ENCODE measurements at places on chromosomes 4 and X.

DNA sequence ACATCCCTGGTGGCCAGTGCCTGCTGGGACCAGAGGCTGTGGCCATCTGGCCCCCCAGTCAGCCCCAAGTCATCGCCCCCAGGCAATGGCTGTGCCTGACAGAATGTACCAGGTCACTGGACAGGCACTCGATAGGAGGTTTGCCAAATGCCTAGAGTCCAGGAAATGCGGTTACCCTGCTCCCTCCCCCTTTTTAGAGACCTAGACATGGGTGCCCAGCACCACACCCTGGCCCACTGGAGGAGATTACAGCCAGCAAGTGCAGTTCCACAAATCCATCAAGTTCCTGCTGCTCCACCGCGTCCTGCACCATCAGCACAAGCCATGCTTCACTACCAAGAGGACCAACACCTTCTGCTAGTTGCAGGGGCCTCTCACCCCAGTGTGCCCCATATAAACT is 16.2 kb upstream of the ZFX start:
- H3K4me1 ChIP-seq: no peaks in the 10 kb centered on the region
- no peaks in the 10 kb centered on the region for H3K36me3 ChIP-seq
- H3K27me3 ChIP-seq: peaks cover 2% of the 10 kb centered on the region
- H3K4me3 ChIP-seq: no peak overlapping the region
- no peak for DNase-seq
- H3K27ac ChIP-seq: no peak overlapping the region

- no peaks in the 10 kb centered on the region for H3K36me3 ChIP-seq
- no peak overlapping the region for H3K4me3 ChIP-seq
- H3K27me3 ChIP-seq: peaks cover 3% of the 10 kb centered on the region
- no peaks in the 10 kb centered on the region for H3K4me1 ChIP-seq
- H3K27ac ChIP-seq: no peak overlapping the region
Observed at GRCh38 chr4:146975036-146975435, 29.4 kb upstream of the TTC29 start.

GRCh38 chrX:153635788-153636668 is 11.0 kb upstream of the DUSP9 start:
- H3K4me1 ChIP-seq: no peaks in the 10 kb centered on the region
- peaks cover 4% of the 10 kb centered on the region for H3K27me3 ChIP-seq
- H3K36me3 ChIP-seq: no peaks in the 10 kb centered on the region
- peak; percentile 65 for DNase-seq

DNA sequence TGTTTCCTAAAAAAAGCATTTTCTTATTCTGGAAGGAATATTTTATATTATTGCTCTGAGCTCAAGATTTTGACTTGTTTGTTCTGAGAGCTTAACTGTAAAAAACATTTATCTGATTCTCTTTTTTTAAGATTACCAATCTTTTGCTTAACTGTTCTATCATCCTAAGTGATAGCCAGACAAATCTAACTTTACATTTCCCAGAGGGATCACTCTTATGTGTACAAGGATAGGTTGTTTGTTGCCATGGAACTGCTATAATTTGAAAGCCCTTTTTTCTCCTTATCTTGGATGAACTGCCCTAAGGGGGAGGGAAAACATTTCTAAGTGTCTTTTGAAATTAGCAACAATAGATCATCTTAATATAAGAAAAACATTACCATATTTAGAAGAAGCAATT is 494.7 kb downstream of the TRAM1L1 start:
- H3K36me3 ChIP-seq: no peaks in the 10 kb centered on the region
- no peak overlapping the region for H3K27ac ChIP-seq
- H3K4me3 ChIP-seq: no peak overlapping the region
- H3K27me3 ChIP-seq: no peaks in the 10 kb centered on the region

GRCh38 chr4:146194212-146194611 is 18.7 kb downstream of the LSM6 start:
- H3K27me3 ChIP-seq: no peaks in the 10 kb centered on the region
- no peak overlapping the region for H3K4me3 ChIP-seq
- peaks cover 21% of the 10 kb centered on the region for H3K36me3 ChIP-seq
- H3K27ac ChIP-seq: no peak overlapping the region

DNA sequence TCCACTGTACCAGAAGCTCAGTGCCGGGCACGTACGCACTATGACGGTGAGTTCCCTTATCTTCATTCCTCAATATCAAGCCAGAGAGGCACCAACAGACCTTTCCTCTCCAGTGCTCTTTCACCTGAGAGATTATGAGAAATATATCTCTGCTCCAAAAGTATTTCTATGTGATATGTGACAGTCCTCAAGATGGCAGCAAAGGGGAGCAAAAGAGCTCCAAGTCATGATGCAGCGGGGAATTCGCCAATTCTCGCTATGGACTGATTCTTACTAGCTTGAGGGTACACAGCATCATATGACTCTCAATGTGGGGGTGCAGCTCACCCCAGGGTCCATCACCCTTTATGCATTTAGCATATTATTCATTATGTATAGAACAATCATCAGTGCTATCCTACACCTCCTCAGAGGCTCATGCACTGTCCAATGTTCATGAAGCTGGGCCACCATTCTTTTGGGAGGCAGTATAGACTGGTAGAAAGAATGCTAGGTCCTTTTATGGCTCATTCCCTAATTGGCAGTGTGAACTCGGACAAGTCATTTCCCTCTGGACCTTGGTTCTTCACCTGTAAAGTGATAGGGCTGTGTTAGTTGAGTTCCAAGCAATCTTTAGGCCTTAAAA is 12.8 kb upstream of the IQSEC2 start:
- no peak for DNase-seq
- peaks cover 2% of the 10 kb centered on the region for H3K27me3 ChIP-seq
- H3K27ac ChIP-seq: no peak overlapping the region

- no peak overlapping the region for H3K27ac ChIP-seq
- no peak for DNase-seq
- peaks cover 13% of the 10 kb centered on the region for H3K27me3 ChIP-seq
- H3K4me3 ChIP-seq: no peak overlapping the region
- no peaks in the 10 kb centered on the region for H3K36me3 ChIP-seq
Observed at GRCh38 chr4:152605641-152606335, 69.9 kb upstream of the FBXW7 start.

- no peaks in the 10 kb centered on the region for H3K36me3 ChIP-seq
- no peaks in the 10 kb centered on the region for H3K27me3 ChIP-seq
- H3K4me1 ChIP-seq: no peaks in the 10 kb centered on the region
- DNase-seq: no peak
- no peak overlapping the region for H3K4me3 ChIP-seq
Observed at GRCh38 chr4:64940698-64941097, 531.4 kb upstream of the TECRL start.

DNA sequence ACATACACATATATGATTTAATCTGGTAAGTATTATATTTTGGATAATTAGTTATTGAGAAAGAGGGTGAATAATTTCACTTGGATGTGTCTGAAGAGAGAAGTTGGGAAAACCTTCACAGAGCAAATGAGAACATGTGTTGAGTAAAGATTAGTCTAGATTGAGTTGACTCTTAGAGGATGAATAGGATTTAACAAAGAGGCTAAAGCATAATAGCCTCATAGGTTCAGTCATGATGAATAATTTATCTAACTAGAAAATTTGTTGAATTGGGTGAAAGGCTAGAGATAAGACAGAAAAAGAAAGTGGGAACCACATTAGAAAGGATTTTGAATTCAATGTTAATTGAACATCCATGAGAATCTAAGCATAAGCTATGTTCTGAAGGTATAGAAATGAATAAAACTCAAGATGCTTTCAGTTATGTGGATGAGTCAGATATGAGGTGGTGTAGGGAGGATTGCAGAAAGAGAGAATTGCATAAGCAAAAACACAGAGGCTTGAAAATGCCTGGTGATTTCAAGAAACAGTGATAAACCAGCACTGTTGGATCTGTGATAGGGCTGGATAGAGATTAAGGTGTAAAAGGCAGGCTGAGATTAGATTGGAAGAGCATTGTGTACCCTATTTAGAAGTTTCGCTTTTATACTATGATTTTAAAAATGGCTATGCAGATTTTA is 207.6 kb upstream of the NR3C2 start:
- DNase-seq: no peak
- no peak overlapping the region for H3K4me3 ChIP-seq
- H3K27ac ChIP-seq: no peak overlapping the region
- no peaks in the 10 kb centered on the region for H3K36me3 ChIP-seq

GRCh38 chrX:23937100-23937499 is 29.3 kb downstream of the CXorf58 start:
- no peaks in the 10 kb centered on the region for H3K27me3 ChIP-seq
- peak; percentile 17 for DNase-seq
- H3K4me3 ChIP-seq: no peak overlapping the region
- H3K4me1 ChIP-seq: peaks cover 4% of the 10 kb centered on the region
- no peak overlapping the region for H3K27ac ChIP-seq

DNA sequence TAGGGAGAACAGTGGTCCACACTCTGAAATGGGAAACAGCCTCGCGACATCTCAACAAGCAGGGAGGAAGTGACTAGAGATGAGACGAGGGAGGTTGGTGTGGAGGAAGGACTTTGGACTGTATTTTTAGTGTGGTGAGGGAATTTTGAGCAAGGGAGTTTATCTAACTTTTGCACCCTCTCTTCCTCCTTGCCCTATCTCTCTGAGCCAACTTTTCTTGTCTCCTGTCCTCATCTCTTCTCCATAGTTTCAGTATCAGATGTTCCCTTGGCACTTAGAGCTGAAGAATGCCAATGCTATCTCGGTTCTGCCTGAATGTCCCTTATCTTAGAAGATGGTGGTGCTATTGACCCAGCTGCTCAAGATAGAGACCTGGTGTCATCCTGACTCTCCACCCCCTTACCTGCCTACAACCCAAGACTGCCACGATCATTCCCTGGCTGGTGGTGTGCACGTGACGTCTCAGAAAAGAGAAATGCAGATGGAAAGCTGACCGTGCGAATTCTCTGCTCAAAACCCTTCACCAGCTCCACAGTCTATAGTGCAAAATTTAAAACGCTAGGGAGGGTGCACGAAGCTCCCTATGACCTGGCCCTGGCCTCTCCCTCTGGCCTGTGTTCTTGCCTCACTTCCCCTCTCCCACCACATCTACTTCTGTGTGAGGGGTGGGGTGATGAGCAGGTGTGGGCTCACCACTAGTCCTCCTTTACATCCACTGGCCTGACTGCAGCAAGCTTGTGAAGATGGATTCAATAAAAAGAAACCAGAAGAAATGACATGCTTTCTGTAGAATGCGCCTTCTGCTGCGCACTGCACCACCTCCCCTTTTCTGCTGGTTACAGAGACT is 20.9 kb downstream of the MPP1 start:
- no peak for DNase-seq
- peak overlapping the region; percentile 71 for H3K4me3 ChIP-seq
- no peaks in the 10 kb centered on the region for H3K27me3 ChIP-seq
- peaks cover 32% of the 10 kb centered on the region for H3K36me3 ChIP-seq
- H3K4me1 ChIP-seq: peaks cover 28% of the 10 kb centered on the region
- H3K27ac ChIP-seq: peak overlapping the region; percentile 59

- DNase-seq: no peak
- H3K4me3 ChIP-seq: peak overlapping the region; percentile 88
- peak overlapping the region; percentile 92 for H3K27ac ChIP-seq
- peaks cover 5% of the 10 kb centered on the region for H3K36me3 ChIP-seq
Observed at GRCh38 chrX:73562458-73562857, 539 bp upstream of the CHIC1 start.

GRCh38 chrX:39614680-39614998 is 483.1 kb downstream of the BCOR start:
- peaks cover 26% of the 10 kb centered on the region for H3K4me1 ChIP-seq
- peak overlapping the region; percentile 90 for H3K4me3 ChIP-seq
- H3K36me3 ChIP-seq: peaks cover 4% of the 10 kb centered on the region
- DNase-seq: no peak
- peak overlapping the region; percentile 98 for H3K27ac ChIP-seq

GRCh38 chr4:87863486-87863885 is 30.7 kb downstream of the MEPE start:
- no peaks in the 10 kb centered on the region for H3K36me3 ChIP-seq
- no peak for DNase-seq
- H3K27ac ChIP-seq: no peak overlapping the region
- peaks cover 35% of the 10 kb centered on the region for H3K27me3 ChIP-seq

DNA sequence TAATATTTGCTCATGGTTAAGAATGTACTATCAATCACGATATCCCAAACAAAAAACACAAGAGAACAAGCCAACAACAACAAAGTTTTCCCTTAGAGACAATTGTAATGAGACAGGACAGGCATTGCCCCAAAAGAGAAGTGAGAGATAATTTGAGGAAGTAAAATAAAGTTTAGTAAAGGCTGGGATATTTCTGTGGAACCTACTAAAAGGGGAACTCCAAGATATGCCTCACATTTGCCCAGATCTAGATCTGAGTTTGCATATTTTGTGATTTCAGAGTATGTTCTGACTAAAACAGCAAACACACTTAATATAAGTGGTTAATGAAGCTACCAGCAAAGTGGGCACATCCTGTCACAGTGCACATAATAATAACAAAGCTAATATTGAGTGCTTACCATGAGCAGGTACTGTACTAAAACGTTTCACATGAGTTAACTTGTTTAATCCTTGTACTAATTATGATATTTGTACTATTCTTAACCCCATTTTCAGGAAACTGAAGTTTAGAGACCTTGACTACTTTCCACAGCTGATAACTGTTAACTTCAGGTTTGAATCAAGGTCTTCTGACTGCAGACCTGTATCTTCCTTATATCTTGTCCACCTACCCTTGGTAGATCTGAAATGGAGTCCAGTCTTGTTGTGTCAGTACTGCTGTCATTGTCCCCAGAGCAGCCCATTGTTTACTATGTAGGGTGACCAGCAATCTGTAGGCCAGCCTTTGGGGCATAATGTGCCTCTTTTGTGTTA is 26.0 kb upstream of the BMP2K start:
- H3K27me3 ChIP-seq: no peaks in the 10 kb centered on the region
- H3K4me1 ChIP-seq: no peaks in the 10 kb centered on the region
- no peak for DNase-seq
- H3K4me3 ChIP-seq: no peak overlapping the region
- no peaks in the 10 kb centered on the region for H3K36me3 ChIP-seq
- no peak overlapping the region for H3K27ac ChIP-seq

DNA sequence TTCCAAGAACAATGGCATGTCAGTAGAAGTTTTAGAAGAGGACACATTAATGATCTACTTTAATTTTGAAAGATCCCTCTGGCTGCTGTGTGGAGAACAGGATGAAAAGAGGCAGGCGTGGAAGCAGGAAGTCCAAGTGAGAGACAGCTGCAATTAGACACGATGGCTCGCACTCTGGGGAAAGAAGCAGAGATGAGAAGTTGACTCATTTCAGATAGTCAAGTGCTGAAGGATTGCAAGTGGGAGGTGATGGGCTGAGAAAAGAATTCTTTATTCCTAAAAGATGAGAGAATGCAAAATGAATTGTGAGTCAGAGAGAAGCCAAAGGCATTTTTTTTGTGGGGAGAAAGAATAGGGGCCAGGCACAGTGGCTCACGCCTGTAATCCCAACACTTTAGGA is 16.5 kb downstream of the RXFP1 start:
- no peaks in the 10 kb centered on the region for H3K36me3 ChIP-seq
- no peak overlapping the region for H3K4me3 ChIP-seq
- H3K27me3 ChIP-seq: no peaks in the 10 kb centered on the region
- DNase-seq: no peak

GRCh38 chrX:20001588-20001987 is 10.7 kb upstream of the BCLAF3 start:
- H3K27me3 ChIP-seq: no peaks in the 10 kb centered on the region
- H3K4me1 ChIP-seq: no peaks in the 10 kb centered on the region
- no peak overlapping the region for H3K4me3 ChIP-seq
- no peak overlapping the region for H3K27ac ChIP-seq

- peaks cover 4% of the 10 kb centered on the region for H3K27me3 ChIP-seq
- H3K4me3 ChIP-seq: no peak overlapping the region
- H3K27ac ChIP-seq: no peak overlapping the region
- H3K36me3 ChIP-seq: no peaks in the 10 kb centered on the region
- no peak for DNase-seq
- H3K4me1 ChIP-seq: peaks cover 24% of the 10 kb centered on the region
Observed at GRCh38 chr4:147776716-147777115, 44.8 kb downstream of the ARHGAP10 start.

Measured in activated CD4-positive, alpha-beta T cell treated with anti-CD3 and anti-CD28 coated beads, Interleukin-2, amount 10 ng/mL, durations not matched to agents 24 days and 14 days (primary cell).